Fibroblast of mammary gland (primary cell): ENCODE measurements at places on chromosomes 6 and 20.

DNA sequence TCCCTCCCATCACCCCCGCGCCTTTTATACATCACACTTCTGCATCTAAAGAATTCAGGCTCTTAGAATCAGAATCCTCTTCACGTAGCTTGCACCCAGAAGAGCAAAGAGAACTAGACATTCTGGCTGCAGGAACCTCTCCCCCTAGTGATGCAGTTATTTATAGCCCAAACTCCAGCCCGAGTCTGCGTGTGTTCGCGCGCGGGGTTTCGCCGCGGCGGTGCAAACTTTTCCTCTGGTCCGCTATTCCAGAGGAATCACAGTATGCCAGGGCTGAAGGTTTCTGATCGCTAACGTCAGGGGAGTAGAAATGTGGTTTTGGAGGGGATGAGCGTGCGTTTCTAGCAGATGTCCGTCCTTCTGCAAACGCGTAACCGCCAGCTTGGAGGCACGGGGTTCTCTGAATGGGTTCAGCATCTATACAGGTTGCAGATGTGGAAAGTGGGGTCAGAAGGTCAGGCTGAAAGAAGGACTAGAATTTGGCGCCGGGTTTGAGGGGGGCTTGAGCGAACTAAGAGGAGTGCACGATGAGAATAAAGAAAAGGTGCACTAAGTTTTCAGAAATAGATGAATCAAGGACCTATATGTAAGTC, 1.8 kb downstream of the EPHA7 start:
- no peak for DNase-seq

GRCh38 chr6:161029195-161029809, 37.7 kb downstream of the MAP3K4 start:
- peak; percentile 93 for DNase-seq

DNA sequence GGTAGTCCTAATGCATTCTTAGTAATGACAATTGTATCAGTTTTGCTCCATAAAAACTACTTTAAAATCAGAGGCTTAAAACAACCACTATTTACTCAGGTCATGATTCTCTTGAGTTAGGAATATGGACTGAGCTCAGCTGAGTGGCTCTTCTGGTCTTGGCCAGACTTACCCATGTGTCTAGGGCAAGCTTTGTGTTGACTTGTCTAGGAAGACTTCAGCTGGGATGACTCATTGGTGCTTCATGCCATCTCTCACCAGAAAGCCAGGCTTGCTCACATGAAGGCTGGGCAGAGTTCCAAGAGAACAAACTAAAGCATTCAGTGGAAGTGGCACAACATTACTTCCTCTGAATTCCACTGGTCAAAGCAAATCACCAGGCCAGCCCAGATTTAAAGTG, 155.3 kb downstream of the DHX35 start:
- DNase-seq = peak; percentile 71

GRCh38 chr6:97666889-97667288, 383.9 kb upstream of the MMS22L start:
- DNase-seq = no peak

- DNase-seq = peak; percentile 89
Observed at GRCh38 chr6:126539022-126539421, 199.1 kb downstream of the CENPW start.

DNA sequence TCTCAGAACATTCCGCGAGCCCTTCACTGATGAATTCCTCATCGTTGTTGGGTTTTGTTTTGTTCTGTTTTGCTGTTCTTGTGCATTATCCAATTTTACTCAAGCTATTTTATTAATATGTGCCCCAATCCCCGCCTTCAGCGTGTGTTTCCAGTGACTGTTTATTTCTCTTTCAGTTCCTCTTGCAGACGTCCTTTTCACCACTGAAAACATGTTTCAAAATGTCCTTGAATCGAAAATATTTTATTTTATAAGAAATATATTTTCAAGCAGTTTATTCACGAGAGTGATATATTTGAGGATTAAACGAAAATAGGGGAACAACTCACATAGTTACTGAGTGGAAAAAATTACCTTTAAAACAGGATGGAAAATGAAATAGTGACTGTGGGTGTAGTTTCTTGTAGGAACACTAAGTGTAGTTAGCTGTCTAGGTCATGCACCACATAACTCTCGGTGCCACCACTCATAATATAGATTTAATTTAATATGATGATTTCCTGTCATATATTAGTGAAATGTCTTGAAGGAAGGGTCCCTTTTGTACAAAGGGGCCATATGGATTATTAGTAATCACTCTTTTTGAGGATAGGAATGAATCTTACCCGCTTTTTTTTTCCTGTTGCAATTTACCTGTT, 45.3 kb upstream of the HDDC2 start:
- DNase-seq = no peak

DNA sequence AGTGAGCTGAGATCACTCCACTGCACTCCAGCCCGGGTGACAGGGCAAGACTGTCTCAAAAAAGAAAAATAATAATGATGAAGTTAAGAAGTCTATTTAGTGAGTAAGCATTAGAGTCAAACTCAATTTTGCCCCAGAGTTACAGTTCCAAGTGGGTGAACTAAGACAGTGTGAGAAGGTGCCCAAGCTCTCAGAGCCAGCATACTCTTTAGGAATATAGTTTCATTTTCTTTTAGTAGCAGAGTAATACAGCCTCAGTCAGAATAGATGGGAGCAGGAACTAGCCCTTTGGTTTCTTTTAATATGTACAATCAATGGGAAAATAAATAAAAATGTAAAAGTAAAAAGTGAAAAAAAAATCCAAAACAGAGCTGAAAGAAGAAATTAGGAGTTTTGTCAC, 87.0 kb upstream of the ADGRF1 start:
- DNase-seq = no peak

- DNase-seq = no peak
Observed at GRCh38 chr6:40520084-40520483, 67.1 kb downstream of the LRFN2 start.

- peak; percentile 91 for DNase-seq
Observed at GRCh38 chr6:3990692-3991491, 88.0 kb downstream of the FAM217A start.

DNA sequence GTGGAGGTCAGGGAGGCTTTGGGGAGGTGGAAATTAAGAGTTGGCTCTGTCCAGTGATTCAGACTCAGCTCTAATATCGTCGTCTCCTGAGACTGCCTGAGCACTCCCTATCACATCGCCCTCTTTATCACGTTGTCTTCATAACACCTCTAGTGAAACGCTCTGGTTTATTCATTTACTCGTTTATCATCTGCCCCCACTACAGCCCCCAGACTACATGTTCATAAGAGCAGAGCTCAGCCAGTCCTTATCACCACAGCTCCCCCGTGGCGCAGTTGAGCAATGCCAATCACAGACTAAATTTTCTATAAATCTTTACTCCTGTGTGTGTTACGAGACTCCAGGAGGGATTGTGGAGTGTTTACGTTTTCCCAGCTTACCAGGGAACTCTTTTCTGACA, 316.2 kb downstream of the ADGRB3 start:
- no peak for DNase-seq

GRCh38 chr20:25341716-25342680, 48.6 kb downstream of the ABHD12 start:
- DNase-seq = no peak

DNA sequence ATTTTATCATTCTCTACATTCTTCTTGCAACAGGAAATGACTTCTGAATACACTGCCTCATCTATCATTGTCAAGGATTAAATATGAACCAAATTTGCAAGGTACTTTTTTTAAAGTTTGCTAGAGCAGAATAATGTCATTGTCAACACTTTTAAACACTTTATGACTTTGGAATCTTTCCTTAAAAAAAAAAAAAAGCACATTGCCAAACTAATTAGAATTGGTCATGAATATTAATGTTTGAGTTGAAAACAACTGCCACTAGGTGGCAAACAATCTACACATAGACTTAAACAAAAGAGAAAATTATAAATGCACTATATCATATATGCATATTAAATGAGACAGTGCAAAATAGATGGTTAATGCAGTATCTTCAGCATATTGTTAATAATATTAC, 32.5 kb upstream of the TMEM244 start:
- DNase-seq = peak; percentile 66

DNA sequence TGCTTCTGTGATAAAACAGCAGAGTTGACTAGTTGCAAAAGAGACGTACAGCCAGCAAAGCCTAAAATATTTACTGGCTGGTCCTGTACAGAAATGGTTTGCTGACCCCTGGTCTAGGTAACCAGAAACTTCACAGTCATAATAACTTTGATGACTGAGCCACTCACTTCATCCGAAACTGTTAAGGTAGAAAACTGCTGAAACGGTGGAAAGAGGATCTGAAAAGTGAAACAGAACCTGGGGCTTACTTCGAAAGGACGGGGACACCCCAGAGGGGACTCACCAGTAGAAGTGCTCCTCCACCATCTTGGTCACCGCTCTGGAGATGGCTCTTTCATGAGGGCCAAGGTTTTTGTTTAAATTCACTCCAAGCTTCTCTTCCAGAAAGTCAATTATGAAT, 16.4 kb downstream of the FAXC start:
- no peak for DNase-seq

- DNase-seq = no peak
Observed at GRCh38 chr6:20328266-20328923, 73.3 kb upstream of the E2F3 start.

DNA sequence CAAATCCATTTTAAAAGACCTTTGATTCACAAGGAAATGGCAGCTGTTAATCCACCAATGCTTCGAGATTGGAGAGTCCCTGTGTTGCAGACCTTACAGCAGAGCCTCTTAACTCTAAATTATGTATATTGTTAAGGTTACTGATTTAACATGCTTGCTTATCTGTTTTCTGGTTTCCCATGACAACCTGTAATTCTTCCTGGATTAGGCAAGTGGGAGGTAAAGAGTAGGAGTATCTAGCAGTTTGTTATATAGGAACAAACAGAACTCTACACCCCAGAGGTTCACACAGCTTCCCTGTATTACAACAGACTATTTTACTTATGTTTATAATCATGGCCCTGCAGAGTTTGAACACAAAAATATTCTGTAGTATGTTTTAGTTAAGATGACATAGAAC, 39.5 kb downstream of the NKX2-4 start:
- no peak for DNase-seq

GRCh38 chr6:1070085-1070521, 241.8 kb upstream of the FOXQ1 start:
- no peak for DNase-seq

DNA sequence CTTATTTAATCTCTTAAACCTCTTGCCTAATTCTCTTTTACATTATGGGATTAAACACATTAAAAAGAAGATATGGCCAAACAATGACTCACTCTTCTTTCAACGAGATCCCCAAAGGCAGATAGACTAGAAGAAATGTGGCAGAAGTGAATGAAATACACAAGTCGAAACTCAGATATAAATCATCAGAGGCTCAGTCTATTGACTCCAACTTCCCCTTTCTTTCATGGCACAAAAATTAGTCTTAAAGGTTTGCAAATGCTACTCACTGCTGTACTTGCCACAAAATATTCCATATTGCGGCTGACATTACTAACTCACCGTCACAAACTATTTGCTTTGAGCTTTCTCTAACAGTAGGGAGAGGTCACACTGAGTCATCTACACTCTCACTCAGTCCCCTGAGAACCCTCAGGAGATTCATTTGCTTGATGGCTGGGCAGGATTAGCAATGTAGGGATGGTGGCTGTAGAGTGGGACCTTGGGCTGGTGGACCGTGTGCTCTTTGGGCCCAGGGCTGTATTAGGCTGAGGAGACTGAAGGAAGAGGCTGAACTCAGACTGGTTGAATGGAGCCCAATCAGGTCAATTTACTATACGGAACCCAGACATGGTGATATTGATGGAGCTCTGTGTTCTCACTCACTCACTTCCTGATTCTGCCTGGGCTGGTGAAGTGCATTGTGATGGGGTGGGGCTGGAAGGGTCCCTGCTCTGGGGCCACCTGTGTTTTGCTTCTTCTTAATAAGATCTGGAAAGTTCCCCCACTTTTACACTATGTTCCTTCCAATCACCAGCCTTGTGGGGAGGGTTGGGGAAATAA, 42.8 kb upstream of the UBR2 start:
- DNase-seq = peak; percentile 85

GRCh38 chr6:118700531-118700930, 49.1 kb upstream of the CEP85L start:
- no peak for DNase-seq

- DNase-seq = peak; percentile 17
Observed at GRCh38 chr20:58839474-58839874, 11.2 kb downstream of the GNAS-AS1 start.

DNA sequence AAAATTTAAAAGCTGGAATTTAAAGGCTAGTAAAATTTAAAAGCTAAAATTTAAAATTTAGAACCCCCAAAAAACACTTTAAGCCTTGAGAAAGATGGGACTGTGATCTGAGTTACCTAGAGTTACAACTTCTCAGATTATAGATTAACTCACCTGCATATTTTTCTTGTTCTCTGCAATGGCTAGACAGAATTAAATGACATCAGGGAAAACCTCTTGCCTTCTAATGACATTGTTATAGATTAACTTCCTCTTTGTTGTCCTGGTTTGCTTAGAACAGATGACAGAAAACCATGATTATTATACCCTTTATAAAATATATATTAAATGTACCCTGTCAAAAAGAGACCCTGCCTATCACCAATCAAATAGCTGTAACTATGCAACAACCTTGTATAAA, 56.4 kb downstream of the TRDN start:
- DNase-seq = no peak
